ENCODE measurements at places on chromosomes 16 and 17. TPM values are rescaled to one million over a fixed set of nuclear protein-coding genes. Genes with fewer than 3 reads are reported as not detected.

- peaks cover 59% of the 10 kb centered on the region for H3K27me3 ChIP-seq
- peak; percentile 56 for DNase-seq
- no peaks in the 10 kb centered on the region for H3K4me1 ChIP-seq
- H3K27ac ChIP-seq, result no peak overlapping the region
- H3K36me3 ChIP-seq, result no peaks in the 10 kb centered on the region
Measured at GRCh38 chr17:38579934-38580333, 25.8 kb downstream of the SRCIN1 start.

KIF2B gene
- not detected for total RNA-seq

DNA sequence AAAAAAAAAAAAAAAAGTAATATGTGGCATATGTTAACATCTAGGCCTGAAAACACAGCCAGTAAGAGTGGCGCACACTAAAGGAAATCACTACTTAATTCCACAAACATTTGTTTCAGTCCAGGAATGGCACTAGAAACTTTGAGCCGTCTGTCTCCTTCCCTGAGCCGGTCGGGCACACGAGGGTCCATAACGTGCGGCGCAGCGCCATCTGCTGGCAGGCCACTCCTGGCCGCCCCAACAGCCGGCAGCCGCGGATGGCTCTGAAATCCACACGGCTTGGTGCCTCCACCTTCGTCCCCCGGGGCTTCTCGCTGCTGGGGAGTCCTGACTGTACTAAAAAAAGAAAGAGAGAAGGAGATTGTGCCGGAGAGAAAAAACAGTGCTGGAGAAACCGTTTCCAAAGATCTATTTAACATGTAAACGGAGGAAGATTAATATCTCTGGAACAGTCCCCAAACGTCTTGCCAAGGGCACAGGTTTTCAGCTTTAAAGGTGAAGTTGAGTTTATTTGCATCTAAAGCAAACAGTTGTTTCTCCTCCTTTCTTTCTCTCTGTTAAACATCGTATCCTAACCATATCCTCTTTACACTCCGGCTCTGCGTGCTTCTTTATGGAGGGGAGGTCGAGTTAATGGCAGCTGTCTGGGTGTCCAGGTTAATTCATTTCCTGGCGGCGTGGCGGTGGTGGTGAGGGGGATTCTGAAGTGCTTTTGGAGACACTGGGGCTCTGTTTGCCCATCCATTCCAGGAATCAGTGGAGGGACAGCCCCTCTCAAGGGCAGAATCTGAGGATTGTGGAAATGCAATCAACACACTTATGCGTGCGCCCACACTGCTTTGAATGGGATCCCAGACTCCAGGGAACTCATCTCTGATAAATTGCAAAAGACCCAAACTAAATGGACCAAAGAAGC is 611.3 kb upstream of the SALL1 start:
- DNase-seq, result peak; percentile 74
- H3K27me3 ChIP-seq, result peaks cover 5% of the 10 kb centered on the region
- H3K4me1 ChIP-seq, result no peaks in the 10 kb centered on the region
- no peaks in the 10 kb centered on the region for H3K36me3 ChIP-seq
- no peak overlapping the region for H3K27ac ChIP-seq
- no peak overlapping the region for H3K4me3 ChIP-seq

DNA sequence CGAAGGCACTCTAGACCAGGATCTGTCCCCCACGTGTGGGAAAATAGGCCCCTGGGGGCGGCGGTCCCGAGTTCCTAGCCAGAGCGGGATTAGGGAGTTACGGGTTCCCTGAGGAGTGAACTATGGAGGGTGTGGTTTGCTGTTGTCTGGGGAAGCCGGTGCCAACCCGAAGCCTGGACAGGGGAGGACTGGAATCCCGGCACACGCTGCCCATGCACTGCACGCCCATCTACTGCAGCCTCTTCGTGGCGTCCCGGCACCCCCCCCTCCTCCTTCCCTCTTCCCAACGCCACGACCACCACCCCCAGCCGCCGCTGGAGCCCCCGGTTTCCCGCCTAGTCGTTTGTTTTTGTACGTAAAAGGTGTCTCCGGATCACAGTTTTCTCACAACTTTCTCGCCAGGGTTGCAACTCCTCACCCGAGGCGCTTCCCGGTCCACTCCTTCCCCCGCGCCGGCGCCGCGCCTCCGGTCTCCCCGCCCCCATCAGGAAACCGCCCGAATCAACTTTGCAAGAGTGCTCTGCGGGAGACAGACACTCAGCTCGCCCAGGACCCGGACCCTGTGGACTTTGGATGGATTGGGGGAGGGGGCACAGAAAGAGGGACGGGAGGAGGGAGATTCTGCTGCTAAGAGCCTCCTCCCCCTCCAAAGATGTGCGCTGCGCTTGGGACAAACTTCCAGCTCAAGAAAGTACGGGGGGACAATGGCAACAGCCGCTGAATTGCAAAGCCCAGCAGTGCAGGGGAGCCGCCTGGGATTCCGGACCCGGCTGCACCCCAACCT is 1.4 kb upstream of the LHX1 start:
- no peak for DNase-seq
- H3K36me3 ChIP-seq, result no peaks in the 10 kb centered on the region
- peak overlapping the region; percentile 27 for H3K4me3 ChIP-seq
- peaks cover 95% of the 10 kb centered on the region for H3K27me3 ChIP-seq
